A549 treated with CORT108297 at 1 μM for 4 hours (cell line): ENCODE measurements at places on chromosomes 6 and 20. TPM values are rescaled to one million over a fixed set of nuclear protein-coding genes. Genes with fewer than 3 reads are reported as not detected.

Gene WFDC10B
- total RNA-seq, result not detected in 5 replicates

Gene ZC3H12D
- total RNA-seq, result 0.06 to 0.40 TPM (median 0.10 TPM) in 5 replicates

Gene SAMD3
- total RNA-seq, result not detected in 5 replicates

Gene CTAGE9
- total RNA-seq, result not detected in 5 replicates
